ENCODE measurements at places on chromosomes 13 and 19. TPM values are rescaled to one million over a fixed set of nuclear protein-coding genes. Genes with fewer than 3 reads are reported as not detected.

GRCh38 chr13:77333594-77333993 lies 6.7 kb upstream of the MYCBP2 start:
- H3K4me3 ChIP-seq = no peak overlapping the region
- no peak overlapping the region for H3K27ac ChIP-seq
- H3K4me1 ChIP-seq = peaks cover 4% of the 10 kb centered on the region
- H3K36me3 ChIP-seq = no peaks in the 10 kb centered on the region
- DNase-seq = no peak

- H3K27me3 ChIP-seq = no peaks in the 10 kb centered on the region
- H3K4me3 ChIP-seq = no peak overlapping the region
- no peak for DNase-seq
- H3K4me1 ChIP-seq = peaks cover 90% of the 10 kb centered on the region
- H3K36me3 ChIP-seq = no peaks in the 10 kb centered on the region
Observed at GRCh38 chr13:110283736-110284517, 23.0 kb downstream of the COL4A1 start.

- DNase-seq = no peak
- peaks cover 23% of the 10 kb centered on the region for H3K4me1 ChIP-seq
- H3K4me3 ChIP-seq = no peak overlapping the region
- H3K27ac ChIP-seq = no peak overlapping the region
Observed at GRCh38 chr19:19485161-19485997, 30.0 kb downstream of the TSSK6 start.

DNA sequence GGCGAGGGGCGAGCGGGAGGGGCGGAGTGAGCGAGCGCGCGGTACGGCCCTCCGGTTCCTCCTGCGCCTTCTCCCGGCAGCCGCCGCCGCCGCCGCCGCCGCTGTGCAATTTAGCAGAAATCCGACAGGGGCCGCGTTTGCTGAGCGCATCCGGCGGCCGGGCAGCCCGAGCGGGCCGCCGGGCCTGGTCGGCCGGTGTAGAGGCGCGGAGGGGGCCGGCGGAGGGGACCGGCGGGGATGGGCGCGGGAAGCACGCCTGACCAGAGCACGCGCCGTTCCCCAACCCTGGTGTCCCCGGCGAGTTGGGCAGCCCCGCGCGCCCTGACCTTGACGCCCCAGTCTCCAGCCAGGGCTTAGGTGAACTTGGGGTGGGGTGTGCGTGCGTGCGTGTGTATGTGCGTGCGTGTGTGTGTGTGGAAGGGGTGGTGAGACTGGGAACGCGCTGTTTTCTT lies 144.5 kb upstream of the ZNF536 start:
- H3K4me3 ChIP-seq = peak overlapping the region; percentile 79
- no peaks in the 10 kb centered on the region for H3K36me3 ChIP-seq
- peaks cover 18% of the 10 kb centered on the region for H3K4me1 ChIP-seq
- H3K27me3 ChIP-seq = no peaks in the 10 kb centered on the region

GRCh38 chr19:18300930-18301717 lies 19.7 kb upstream of the JUND start:
- H3K27me3 ChIP-seq = no peaks in the 10 kb centered on the region
- peak overlapping the region; percentile 0 for H3K4me3 ChIP-seq
- peak overlapping the region; percentile 92 for H3K27ac ChIP-seq
- peaks cover 31% of the 10 kb centered on the region for H3K4me1 ChIP-seq
- peak; percentile 80 for DNase-seq

Gene LSM14A
- total RNA-seq = 133 TPM
